ENCODE measurements at places on chromosomes 3 and 15. TPM values are rescaled to one million over a fixed set of nuclear protein-coding genes. Genes with fewer than 3 reads are reported as not detected.

The MOBP gene
- total RNA-seq = 0.27 TPM

The DALRD3 gene
- 19.2 TPM for total RNA-seq

The TMEM40 gene
- not detected for total RNA-seq

The DPH6 gene
- 19.4 TPM for total RNA-seq

The ZBED2 gene
- not detected for total RNA-seq

The CFAP100 gene
- not detected for total RNA-seq

DNA sequence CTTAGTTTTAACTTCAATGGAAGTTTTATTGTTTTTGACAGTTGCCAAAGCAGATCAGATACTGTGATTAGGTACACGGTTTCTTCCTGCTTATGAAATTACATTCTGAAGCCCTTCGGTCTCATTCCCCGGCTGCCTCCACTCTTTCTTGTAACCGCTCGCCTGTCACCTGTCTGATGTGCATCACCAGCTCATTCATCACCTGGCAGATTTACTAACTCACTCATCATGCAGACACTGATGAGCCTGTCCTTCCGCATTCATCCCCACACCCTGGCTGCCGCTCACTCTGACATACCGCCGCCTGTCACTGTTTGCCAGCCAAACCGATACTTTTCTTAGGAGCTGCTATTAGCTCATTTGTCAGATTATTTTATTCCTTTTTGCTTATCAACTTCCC, 82.8 kb upstream of the NSMCE3 start:
- no peak for DNase-seq

DNA sequence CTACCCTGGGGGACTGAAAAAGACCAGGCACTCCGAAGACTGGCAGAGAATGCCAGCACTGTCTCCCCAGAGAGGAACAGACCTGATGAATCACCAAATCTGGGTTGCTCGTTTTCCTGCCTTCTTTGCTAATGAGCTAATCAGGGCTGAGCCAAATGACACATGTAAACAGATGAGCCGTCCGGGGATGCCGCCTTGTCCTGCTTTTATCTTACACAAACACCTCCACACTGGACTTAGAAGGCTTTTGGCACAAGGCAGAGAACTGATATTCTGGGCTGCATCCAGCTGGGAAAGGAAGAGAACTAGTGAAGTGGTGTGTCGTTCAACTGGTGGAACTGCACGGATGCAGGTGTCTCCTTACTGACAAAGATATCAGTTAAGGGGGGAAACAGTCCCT, 88.1 kb downstream of the MECOM start:
- DNase-seq = no peak

DNA sequence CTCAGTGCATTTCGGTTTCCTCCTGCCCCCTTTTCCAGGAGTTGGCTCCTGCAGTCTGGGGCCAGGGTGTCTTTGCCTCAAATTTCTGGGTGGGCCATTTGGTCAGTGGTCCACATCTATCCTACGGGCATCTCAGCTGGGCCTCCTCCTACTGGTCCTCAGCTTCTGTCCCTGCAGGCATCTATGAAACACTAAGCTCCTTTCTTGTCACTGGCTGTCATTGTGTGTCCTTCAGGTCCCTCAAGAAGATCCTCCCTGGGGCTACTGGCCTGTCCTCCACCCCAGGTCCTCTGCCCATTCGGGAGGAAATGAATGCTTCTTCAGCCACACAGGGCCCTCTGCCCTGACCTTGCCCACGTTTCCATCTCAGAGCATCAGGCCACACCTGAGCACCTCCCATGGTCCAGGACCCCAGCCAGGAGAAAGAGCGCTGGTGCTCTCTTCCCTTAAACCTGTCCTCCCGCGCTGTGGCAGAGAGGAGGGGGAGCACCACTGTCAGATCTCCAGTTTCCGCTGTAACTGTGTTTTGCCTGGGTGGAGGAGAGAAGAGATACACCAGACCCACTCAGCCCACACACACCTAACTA, 1.8 kb downstream of the PRR23E start:
- DNase-seq = no peak

DNA sequence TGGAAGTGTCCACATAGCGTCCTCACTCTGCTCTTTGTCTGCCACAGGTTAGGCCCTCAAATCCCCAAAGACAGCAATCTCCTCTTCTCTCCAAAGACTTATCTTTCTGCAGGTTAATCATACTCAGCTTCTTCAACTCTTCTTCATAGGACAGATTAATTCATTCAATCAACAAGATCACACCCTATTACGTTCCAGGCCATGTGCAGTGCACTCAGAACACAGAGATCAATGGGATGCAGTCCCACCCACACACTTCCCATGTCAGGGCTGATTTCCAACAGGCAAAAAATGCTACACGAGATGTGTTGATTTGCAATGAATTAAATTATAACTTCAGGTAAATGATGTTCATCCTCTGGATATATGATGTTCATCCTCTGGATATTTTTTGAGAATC, 33.5 kb upstream of the ZNF639 start:
- DNase-seq = no peak

DNA sequence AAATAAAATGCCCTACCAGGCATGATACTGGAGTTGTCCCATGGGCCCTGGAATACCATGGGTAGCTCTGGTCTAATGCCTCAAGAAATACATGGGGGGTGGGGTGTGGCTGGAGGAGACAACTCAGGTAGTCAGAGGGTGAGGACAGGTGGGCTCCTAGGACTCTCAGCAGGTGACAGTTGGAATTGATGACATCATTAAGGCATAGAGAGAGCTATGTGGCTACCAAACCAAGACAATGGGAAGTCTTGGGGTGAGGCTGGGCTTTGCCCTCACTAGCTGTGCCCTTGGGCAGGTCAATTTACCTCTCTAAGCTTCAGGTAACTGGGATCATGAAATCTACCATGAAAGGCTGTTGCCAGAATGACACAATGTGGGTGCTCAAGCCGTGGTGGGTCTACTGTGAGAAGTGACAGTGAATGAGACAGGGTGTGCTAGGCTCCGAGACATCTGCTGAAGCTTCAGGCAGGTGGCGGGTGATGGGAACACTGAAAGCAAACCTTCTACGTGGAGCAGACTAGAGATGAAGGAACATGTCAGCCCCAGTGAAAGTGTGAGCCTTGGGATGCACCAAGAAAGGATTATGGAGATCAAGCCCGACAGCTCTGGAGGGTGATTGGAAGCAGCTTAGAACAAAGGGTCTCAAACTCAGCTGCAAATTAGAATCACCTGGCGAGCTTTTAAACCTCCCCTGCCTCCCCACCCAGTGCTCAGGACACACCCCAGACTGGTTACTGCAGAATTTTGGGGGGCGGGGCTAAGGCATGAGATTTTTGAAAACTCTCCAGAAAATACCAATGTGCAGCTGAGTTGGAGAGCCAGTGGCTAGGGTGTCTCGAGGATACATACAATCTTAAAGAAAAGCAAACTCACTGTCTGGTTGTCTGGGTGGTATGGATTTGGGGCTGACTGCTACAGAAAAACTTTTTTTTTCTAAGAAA, 21.5 kb downstream of the SLC6A20 start:
- DNase-seq = no peak

GRCh38 chr3:49032646-49033304, 3.6 kb upstream of the IMPDH2 start:
- DNase-seq = no peak

DNA sequence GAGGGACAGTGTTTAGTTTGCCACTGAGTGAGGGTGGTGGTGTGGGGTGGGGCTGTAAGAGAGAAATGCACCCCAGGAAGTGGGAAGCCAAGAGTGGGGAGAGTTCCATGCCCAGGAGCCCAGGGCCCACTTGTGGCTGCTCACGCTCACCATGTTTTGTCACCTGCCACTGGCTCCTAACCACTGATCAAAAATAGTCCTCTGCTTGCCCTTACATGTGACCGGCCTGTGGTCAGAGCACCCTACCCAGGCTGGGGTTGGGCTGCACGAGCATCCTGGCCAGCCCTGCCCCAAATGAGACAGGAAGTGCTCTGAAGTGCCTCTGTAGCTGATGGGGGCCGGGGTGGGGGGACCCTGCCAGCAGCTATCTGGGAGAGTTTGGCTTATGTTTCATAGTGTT, 216.3 kb downstream of the RPLP1 start:
- DNase-seq = peak; percentile 30

DNA sequence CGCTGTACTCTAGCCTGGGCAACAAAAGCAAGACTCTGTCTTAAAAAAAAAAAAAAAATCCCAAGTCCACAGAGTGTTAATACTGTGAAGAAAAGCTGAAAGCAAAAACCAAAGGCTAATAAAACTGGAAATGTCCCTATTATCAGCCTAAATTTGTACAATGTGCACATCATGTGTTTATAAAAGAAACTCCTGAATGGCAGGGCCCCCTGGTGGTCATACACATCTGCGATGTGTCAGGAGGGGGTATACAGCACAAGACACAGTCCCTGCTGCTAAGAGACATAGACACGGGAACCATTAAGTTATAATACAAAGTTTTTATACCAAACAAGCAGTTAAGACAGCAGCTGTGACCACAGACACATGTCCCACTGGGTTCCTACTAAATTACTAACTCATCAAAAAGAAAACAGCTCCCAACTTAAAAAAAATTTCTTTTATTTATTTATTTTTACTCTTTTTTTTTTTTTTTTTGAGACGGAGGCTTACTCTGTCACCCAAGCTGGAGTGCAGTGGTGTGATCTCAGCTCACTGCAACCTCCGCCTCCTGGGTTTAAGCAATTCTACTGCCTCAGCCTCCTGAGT, 31.0 kb downstream of the IDH2 start:
- peak; percentile 83 for DNase-seq

- no peak for DNase-seq
These were observed 1.6 kb upstream of the KY start for GRCh38 chr3:134652409-134652831.

GRCh38 chr3:176561826-176562225, 635.5 kb downstream of the TBL1XR1 start:
- no peak for DNase-seq

DNA sequence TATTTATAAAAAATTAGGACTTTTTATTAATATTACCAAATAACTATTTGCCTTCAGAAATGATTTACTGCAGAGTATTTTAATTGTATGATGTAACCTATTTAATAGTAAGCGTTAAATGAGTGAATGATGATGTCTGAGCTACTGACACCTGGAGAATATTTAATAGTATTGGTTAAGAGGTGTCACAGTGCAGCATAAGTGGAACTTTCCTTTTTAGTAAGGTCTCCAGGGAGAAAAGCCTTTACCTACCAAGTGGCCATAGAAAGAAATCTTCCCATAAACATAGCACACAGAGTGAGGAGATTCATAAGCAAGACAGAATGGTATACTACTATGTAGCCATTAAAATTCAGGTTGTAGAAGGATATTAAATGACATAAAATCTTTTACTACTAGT, 441.7 kb downstream of the TBL1XR1 start:
- no peak for DNase-seq

DNA sequence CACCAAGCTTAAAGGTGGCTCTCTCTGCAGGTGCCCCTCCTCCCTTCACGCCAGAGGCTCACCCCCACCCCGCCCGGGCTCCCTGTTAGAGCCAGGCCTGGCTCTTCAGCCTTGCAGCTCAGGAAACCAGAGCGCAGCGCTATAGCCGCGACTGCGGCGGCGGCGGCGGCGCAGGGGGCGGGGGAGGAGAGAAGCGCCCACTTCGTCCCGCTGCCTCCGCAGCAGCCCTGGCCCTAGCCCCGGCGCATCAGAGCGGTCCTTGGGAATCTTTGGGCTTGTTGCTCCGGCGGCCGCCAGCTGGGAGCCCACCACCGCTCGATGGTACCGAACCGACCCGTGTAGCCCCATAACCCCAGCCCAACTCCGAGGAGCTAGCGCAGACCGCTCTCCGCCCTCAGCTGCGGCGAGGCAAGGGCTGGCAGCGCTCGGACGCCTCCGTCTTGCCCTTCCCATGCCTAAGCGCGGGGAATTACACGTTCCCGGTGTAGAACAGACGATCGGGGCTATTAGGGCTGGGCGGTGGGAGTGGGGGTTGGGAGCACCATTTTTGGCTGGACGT, 1.2 kb downstream of the RASGRF1 start:
- no peak for DNase-seq

- DNase-seq = no peak
These were observed 288.6 kb downstream of the NTRK3 start for GRCh38 chr15:87967951-87968350.
